Osteoblast (primary cell): ENCODE measurements at places on chromosomes 12 and 14. TPM values are rescaled to one million over a fixed set of nuclear protein-coding genes. Genes with fewer than 3 reads are reported as not detected.

Gene CCDC197
- not detected in 2 replicates for total RNA-seq

- no peak for DNase-seq
Measured at GRCh38 chr14:56884617-56885016, 74.3 kb upstream of the OTX2 start.

DNA sequence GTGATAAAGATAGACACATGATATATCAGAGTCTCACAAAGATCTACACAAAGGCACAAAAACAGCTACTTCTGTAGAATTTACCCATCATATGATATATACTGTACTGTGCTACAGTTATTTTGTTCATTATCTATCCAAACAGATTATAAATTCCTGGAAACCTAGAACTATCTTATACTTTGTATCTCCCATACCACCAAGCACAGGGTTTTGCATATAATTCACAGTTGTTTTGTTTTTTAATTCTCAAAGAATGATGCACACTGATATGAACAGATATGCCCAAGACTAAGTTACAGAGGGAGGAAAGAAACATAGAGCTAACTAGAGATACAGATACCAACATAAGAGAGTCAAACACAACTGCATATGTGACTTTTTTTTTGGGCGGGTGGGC lies 3.4 kb downstream of the PRKAG1 start:
- DNase-seq, result no peak

- DNase-seq, result no peak
Measured at GRCh38 chr14:72243309-72244293, 311.4 kb downstream of the RGS6 start.

DNA sequence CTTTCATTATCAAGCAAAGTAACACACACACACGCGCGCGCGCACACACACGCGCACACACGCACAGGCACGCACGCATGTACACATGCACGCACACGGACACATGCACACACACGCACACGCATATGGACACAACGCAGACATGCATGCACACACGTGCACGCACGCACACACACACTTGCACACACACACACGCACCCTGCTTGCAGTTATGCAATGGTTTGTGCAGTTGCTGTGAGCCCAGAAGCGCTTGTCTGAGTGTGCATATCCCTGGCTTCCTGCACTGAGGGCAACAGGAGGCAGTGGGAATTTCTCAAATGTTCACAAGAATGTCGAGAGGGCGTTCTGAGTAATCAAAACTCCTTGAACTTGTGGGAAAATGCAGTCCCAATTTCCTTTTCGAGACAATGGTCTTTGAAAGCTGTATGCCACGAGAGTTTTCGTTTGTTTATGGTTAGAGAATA lies 41.6 kb downstream of the NFKBIA start:
- DNase-seq, result peak; percentile 89

GRCh38 chr12:104011253-104011652 lies 38.7 kb downstream of the GLT8D2 start:
- DNase-seq, result peak; percentile 91

DNA sequence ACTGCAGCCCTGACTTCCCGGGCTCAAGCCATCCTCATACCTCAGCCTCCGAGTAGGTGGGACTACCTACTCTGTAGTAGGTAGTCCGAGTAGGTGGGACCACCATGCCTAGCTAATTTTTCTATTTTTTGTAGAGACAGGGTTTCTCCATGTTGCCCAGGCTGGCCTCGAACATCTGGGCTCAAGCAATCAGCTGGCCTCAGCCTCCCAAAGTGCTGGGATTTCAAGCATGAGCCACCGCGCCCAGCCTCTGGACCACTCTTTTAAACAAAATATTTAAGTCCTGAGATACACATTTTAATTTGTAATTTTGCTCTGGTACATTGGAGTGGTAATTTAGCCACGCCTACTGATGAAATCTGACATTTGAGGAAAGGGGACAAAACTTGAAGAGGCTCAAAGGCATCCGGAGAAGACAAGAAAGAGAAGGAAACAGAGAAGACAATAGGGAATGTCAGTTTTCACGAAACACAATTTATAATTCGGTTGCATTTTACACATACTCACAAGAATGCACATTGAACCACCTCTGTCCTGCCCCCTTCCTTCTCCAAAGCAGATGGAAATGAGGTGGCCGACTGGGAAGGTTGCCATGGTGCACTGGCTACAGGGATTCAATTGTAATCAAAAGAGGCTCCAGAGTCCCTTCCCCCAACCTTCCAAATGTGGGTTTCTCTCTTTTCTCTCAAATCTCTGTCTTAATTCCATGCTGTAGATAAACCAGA lies 9.7 kb upstream of the TUBA1A start:
- DNase-seq, result peak; percentile 84
